ENCODE measurements at places on chromosomes 11 and 22.

GRCh38 chr11:103035791-103036434 is 56.0 kb downstream of the DCUN1D5 start:
- peak; percentile 70 for DNase-seq

- no peak for DNase-seq
Observed at GRCh38 chr11:47272706-47273105, 2.8 kb downstream of the MADD start.

DNA sequence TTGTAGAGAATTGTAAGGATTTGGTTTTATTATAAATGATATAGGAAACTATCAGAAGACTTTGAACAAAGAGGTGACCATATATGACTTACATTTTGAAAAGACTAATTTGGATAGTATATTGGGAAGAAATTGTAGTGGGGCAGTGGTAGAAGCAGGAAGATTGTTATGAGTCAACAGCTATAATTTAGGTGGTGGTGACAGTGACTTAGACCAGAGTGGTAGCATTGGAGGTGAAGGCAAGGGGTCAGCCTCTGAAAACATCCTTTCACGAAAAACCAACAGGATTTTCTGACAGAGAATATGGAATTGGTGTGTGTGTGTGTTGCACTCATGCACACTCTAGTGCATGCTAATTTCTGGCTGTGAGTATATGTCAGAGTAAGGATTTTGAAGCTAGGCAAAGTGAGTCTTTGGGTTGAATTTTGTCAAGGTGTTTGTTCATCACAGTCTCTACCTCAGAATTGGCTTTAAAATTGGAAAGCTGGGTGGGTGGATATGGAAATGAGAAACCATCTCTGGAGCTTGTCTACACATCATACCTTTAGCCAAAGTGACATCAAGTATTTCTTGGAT is 8.2 kb upstream of the HBE1 start:
- DNase-seq: no peak

DNA sequence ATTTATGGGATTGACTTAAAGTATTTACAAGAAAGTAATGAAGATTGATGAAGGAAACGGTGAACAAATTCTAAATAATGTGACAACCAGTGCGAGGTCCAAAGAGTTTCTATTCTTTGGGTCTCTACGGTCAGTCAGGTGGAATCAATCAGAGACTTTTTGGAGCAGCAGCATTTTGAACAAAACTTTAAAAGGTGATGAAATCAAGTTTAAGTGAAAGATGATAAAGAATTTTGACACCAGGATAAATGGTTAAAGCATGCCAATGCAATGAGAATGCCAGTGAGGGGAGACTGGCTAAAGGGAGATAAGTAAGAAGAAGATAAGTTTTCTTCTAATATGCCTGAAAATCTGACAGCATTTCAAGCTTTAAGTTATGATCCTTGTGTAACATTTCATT is 67.9 kb downstream of the DCUN1D5 start:
- no peak for DNase-seq

DNA sequence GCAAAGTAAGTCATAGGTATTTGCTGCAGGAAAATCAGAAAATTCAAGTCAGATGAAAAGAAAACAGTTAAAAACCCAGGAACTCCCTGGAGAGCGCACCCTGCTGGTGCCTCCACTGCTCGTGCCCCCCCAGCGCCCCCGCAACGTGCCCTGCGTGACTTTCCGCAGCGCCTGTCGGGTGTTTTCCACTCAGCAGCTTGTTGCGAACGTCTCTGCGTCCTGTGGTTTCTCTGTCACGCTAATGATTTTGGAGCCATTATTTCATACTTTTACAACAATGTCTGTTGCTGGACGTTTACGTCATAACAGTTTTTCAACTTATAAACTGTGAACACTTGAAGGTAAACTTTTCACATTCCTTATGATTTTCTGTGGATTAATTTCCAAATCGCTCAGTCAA is 5.0 kb downstream of the CRELD2 start:
- no peak for DNase-seq

DNA sequence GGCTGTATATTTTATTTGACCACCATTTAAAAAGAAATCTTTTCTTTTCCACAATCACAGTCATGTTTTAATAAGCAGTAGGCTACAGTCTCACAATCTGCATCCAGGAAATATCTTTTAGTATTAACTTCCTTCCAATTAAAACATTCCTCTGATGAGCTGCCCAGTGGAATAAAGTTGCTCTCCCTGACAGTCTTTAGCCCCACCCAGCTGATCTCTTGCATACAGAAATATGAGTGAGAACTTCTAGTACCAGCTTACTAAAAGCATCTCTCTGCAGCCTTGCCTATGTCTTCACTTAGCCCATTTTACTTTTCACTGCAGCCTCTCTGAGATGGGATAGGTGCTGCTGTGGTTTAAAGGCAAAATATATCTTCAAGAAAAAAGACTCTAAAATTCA is 143.4 kb upstream of the ANO3 start:
- no peak for DNase-seq

DNA sequence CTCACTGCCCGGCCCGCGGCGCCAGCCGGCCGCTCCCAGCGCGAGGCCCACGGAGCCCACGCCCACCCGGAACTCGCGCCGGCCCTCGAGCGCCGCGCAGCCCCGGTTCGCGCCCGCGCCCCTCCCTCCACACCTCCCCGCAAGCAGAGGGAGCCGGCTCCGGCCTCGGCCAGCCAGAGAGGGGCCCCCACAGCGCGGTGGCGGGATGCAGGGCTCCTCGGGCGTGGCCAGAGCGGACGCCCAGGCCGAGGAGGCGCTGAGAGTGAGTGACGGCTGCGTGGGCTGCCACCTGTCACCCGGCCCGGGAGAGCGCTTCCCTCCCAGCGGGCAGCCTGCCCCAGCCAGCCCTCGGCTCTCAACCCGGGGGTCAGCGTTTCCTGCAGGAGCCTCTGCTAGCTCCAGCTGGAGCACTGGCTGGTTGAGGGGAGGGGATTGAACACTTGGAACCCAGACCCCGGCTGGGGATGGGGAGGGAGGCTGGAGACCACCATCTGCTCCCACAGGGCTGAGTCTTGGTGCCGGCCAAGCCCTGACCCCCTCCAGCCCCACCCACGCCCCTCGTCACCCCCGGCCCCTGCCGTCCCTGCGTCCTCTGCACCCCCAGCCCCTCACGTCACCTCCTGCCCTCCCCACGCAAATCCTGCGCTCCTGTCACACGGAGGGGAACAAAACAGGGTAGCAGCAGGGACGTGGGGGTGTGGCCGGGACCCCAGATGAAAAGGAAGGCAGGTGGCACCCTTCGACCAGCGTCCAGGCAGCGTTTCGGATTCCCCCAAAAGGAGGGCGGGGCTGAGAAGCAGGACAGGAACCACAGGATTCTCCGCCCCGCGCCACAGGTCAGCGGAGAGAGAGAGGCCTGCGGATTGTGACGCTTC is 157.0 kb downstream of the BRD1 start:
- DNase-seq: no peak

DNA sequence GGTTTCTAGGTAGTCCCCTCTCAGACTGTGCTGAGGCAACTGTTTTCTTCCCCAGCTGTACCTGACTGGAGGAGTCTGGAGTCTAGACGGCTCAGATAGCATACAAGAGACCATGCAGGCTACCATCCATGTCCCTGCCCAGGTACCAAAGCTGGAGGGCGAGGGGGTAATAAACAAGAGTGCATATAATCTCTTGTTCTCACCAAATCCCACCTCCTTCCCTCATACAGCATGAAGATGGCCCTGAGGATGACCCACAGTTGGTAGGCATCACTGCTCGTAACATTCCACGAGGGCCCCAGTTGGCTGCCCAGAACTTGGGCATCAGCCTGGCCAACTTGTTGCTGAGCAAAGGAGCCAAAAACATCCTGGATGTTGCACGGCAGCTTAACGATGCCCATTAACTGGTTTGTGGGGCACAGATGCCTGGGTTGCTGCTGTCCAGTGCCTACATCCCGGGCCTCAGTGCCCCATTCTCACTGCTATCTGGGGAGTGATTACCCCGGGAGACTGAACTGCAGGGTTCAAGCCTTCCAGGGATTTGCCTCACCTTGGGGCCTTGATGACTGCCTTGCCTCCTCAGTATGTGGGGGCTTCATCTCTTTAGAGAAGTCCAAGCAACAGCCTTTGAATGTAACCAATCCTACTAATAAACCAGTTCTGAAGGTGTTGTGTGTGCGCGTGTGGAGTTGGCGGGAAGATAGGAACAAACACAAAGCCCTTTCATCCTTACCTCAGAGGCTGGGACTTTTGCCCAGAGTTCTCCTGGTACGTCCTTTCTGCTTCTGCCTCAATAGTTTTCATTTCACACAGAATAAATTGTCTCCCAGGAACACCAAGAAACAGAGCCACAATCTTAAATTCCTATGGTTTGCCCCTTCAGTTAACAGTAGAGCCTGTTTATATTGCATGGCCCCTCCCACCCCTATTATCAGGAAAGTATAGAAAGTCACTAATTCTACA is 8.5 kb downstream of the HMBS start:
- no peak for DNase-seq

DNA sequence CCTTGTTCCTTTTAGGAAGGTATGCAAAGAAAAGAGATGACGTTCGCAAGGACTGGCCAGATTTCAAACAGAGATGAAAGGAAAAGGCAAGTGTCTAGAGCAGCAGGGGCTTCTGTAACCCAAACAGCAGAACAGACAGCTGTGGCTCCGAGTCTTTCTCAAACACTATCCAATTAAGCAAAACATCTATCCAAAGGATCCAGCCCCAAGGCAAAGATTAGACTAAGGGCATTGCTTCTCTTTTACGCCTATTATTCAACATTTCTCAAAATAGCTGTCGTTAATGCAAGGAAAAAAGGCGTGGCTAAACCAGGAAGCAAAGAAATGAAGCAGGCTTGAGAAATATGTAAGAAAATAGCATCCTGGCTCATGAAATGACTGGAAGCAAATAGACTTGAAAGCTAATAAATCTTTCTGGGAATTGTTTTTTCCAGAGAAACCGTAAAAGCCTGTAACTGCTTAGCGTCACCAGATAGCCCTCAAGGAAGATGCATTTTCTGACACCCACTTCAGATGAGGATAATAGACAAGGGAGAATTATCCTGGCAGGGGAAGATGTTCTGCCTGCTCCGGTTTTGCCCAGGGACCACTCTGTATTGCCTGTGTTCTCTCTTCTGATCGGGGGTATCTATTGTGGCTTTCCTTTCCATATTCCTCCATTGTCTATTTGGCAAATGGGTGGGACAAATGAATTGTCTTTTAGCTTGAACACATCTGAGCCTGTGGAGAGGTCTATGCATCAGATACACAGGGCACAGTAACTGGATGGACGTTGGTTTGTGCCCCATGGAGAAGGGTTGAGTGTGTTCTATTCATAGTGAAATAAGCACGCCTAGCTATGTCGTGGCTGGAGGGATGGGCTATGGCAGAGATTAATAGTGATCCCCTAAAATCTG is 20.2 kb downstream of the C11orf96 start:
- DNase-seq: no peak

DNA sequence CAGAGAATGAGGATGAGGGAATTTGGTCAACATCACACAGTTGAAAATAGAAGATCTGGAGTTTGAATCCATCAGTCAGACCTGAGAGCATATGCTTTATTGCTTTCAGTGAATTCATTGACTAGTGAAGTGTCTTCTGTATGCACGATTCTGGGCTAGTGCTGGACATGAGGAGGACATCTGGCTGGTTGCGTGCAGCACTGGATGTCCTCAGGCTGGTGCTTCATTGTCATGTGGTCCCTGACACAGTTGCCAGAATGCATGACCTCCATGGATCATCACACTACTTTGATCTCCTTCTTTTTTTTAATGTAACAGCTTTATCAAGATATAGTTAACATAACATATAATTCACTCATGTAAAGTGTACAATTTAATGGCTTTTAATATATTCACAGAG is 44.5 kb upstream of the MMP7 start:
- no peak for DNase-seq

DNA sequence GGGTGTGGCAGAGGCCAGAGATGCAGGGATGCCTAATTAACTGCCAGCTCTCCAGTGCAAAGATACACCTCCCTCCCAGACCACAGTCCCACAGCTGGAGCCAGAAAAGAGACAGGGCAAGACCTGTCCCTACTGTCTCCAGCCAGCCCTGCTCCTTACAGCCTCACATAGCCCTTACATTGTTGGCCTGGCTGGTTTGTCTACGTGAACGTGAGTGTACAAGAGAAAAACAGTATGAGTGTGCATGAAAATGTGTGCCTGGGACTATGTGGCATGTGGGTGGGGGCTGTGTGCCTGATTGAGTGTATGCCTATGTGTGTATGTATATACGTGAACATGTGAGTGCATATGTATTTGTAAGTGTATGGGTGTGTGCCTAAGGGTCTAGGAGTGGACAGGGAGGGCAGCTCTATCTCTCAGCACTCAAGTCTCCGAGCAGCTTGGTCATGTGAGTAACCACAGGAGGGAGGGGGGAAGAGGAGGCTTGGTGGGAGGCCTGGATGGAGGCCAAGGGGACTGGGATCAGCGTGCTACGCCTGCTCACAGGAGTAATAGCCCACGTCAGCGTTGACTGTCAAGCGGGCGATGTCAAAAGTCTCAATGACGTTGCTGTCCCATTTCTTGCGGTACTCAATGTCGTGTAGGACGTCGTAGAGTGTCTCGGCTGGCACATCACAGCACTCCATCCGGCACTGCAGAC is 6.6 kb upstream of the ARAP1 start:
- no peak for DNase-seq

DNA sequence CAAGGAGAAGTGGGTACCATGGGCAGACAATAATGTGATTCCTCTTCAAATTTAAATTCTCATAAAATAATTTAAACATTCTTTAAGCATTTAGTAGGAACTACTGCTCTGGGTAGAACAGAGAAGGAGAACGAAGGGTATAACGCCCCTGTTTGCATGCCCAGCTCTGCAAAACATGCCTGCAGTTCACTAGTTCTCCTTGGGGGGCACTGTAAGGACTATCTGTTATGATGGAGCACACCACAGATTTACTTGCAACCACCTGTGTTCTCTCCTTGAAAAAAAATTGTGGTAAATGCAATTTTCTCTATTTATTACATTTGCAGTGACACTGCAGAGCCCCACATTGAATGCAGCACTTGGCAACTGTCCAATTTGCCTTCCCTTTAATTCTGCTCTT is 100.3 kb downstream of the GUCY1A2 start:
- no peak for DNase-seq

- no peak for DNase-seq
Observed at GRCh38 chr11:35107861-35108260, 31.1 kb upstream of the CD44 start.

GRCh38 chr11:99934008-99934407 is 753.1 kb upstream of the ARHGAP42 start:
- DNase-seq: no peak

- DNase-seq: no peak
Observed at GRCh38 chr11:69051381-69052342, 2.9 kb downstream of the TPCN2 start.

- no peak for DNase-seq
Observed at GRCh38 chr11:12404436-12404835, 27.1 kb downstream of the PARVA start.

DNA sequence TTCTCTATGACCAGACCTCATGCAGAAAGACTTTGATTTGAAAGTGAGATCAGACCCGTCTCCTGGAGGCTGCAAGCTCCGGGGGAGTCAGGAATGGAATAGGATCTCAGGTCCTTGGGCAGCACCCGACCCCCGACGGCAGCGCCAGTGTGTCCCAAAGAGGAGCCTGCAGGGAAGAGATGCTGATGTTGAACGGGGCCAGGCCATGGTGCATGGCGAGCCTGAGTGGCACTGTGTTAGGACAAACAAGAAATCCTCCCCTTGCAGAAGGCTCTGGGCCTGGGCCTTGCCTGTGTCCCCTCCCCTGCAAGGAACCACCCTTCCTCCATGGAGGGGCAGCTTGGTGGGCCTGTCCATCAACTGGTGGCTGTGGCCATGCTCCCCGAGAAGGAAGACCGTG is 20.1 kb upstream of the SYT8 start:
- DNase-seq: no peak
